ENCODE measurements at places on chromosomes 6 and 20.

- DNase-seq = no peak
Measured at GRCh38 chr20:33472868-33473435, 16.9 kb upstream of the CBFA2T2 start.

DNA sequence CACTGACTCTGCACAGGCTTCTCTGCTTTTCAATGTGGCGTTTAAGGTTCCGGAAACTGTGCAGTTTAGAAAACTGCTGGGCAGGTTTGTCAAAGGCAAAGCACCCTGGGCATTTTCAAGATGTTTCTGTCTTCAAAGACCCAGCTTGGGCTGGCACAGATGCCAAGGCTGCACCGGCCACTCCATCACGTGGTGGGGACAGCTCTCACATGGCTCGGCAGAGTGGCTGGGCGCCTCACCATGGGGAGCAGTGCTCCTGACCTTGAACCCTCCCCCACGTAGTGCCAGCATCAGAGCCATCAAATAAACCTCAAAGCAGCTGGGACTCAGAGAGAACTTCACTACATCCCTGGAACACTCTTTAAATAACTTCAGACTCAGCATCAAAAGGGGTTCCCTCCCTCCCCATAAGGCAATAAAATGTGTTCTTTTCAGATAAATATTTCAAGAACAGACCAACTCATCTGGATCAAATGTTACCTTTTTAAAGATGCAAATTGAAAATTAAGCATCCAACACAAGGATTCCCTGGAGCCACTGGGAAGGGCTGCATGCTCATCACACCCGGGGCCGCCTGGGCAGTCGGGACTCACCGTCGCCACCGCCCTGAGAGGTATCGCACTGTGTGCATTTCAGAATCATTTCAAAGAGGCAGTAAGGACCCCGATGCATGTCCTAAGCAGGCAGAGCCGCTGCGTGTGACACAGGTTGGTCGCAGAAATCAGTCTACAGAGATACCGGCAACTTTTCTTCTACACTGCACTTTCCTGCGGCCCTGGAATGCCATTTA lies 157.1 kb downstream of the CDH4 start:
- no peak for DNase-seq

DNA sequence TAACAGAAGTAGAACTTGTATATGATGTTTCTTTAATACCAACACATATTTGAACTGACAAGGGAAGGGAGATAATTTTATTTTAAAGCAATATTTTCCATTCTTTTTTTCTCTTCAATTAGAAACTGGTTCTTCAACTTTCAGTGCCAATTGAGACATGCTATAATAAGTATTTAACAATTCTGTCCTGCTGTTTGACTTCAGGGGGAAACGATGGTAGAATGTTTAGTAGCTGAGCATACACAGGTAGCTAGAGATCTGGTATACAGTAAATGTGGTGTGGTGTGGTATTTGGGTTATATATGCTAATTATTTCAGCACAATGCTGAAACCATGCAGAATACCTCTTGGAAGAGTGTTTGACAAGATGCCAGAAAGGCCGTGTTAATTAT lies 156.9 kb downstream of the ARID1B start:
- DNase-seq = no peak

- no peak for DNase-seq
Measured at GRCh38 chr20:3693376-3693775, 11.6 kb upstream of the ADAM33 start.

GRCh38 chr6:136226027-136226673 lies 24.0 kb downstream of the MTFR2 start:
- peak; percentile 4 for DNase-seq

DNA sequence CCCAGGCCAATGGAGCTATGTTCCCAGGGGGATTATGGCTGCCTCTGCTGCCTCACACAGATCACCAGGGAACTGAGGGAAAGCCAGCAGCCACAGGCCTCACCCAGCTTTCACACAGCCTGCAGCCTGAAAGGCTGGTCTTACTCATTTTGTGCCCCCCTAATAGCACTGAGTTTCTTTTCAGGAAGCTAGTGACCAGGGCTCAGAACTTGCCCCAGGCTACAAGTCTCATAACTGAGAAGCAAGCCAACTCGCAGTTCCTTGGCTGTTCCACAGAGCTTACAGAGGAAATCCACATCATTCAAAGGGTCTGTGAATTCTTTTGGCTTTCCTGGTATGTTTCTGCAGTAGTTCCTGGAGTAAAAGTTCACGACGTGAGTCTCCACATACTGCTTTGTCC lies 524.8 kb upstream of the GJE1 start:
- DNase-seq = no peak

- no peak for DNase-seq
Measured at GRCh38 chr6:110748453-110748852, 66.8 kb downstream of the CDK19 start.

DNA sequence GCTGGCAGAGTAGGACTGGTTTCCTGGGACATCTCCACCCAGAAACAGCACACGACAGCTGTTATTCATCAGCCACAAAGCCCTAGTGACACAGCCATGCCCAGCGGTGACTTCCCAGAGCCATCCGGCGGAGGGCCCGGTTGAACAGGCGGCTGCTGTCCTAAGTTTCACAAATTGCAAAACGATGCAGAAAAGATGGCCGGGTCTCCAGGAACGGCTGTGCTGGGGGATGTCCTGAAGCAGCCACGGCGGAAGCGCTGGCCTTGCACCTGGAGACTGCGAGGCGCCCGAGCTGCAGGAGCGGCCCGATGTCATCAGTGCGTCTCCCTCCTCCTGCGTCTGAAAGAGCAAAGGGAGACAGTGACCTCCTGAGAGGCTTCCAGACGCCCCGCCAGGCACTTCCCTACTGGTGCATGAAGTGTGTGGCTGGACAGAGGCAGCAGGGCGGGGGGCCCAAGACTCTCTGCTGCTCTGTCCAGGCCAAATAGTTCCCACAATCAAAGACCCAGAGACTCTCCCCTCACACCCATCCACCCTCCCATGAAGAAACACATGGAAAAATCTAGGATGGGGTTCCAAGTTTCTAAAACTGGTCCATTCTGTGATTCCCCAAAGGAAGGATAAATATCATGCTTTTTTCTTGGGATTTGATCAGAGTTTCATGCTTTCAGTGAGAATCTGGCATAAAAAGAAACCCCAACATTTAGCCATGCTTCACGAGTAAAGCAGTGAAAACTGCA lies 44.0 kb downstream of the SSR1 start:
- DNase-seq = no peak

- DNase-seq = no peak
Measured at GRCh38 chr20:16385891-16386290, 187.4 kb downstream of the KIF16B start.

DNA sequence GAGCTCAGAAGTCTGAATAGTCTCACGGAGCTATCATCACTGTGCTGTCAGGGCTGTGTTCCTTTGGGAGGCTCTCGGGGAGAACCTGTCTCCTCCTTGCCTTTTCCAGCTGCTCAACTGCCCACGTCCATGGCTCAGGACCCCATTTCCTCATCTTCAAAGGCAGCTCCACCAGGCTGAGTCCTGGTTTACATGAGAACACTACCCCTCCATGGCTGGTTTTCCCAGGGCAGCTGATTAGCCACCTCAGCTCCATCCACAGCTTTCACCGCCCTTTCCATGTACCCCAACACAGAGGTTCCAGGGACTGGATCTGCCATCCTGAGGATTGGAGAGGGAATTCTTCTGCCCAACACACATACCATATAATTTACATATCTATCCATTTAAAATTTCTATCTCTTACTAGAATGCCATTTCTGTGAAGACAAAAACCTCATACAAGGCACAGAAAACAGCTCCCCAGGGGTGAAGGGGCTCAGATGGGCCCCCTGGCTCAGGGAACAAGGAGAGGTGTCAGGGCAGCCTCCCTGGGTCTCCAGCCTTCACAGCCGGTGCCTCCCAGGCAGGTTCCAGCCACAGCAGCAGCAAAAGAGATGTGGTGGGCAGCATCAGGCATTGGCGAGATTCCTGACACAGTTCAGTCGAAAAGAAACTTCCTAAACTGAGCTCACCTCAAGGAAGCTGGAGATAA lies 2.2 kb upstream of the RAET1E start:
- DNase-seq = no peak

DNA sequence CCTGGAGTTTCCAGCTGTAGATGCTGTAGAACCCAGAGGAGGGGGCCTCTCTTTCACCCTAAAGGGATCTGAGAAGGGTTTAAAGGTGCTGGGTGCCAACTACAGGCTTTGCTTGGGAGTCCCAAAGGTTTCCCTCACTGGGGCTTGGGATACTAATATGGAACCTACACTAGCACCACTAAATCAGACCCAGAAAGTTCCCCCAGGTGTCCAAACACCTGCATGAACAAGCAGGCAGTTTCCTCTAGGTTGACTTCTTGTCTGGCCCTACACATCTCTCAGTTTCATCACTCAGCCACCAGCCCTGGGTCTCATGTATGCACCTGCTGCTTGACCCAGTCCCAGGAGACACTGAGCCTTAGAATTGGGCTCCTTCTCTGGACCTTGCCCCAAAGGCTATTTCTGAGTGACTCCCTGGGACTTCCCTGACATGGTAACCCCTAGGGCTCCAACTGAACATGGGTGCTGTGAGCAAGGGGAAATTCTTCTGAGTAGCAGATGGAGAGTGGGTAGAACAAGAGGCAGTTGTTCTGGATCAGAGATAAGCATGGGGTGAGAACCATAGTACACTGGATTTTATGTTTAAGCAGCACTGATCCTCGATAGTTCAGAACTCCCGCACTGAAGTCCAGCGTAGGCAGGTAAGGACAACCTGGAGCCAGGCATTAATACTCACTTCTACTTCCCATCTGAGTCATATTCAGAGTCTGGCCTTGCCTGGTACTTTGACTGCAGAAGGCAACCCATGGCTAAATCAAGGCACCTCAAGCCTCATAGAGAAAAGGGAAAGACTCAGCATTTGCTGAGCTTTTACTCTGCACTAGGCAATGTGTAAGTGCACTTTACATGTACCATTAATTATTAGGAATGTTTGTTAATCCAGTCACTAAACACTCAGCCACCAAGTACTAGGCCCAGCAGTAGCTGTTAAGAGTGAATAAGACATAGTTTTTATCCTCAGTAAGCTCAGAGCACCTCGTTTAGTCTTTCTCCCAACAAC lies 16.8 kb downstream of the BCL2L1 start:
- no peak for DNase-seq

GRCh38 chr6:157050537-157051265 lies 272.6 kb downstream of the TMEM242 start:
- no peak for DNase-seq

DNA sequence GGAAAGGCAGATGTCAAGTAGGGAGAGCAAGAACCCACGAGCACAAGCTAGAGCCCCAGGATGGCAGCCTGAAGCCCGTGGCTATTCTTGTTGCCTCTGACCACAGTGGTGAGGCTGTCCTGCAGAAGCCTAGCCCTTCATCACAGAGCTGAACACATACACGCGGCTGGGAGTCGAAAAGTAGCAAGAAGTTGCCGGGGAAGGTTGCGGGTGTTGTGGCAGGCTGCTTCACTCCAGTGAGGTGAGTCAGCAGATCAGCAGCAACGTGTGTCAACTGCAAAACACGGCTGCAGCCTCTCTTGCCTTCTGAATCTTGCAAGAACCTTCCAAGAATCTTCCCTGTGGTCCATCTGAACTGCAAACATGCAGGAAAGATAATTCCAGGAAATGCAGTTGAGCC lies 10.6 kb upstream of the STX16 start:
- DNase-seq = no peak

GRCh38 chr20:6914986-6915385 lies 147.5 kb downstream of the BMP2 start:
- no peak for DNase-seq

- DNase-seq = no peak
Measured at GRCh38 chr6:116512111-116512559, 696 bp downstream of the CALHM5 start.

DNA sequence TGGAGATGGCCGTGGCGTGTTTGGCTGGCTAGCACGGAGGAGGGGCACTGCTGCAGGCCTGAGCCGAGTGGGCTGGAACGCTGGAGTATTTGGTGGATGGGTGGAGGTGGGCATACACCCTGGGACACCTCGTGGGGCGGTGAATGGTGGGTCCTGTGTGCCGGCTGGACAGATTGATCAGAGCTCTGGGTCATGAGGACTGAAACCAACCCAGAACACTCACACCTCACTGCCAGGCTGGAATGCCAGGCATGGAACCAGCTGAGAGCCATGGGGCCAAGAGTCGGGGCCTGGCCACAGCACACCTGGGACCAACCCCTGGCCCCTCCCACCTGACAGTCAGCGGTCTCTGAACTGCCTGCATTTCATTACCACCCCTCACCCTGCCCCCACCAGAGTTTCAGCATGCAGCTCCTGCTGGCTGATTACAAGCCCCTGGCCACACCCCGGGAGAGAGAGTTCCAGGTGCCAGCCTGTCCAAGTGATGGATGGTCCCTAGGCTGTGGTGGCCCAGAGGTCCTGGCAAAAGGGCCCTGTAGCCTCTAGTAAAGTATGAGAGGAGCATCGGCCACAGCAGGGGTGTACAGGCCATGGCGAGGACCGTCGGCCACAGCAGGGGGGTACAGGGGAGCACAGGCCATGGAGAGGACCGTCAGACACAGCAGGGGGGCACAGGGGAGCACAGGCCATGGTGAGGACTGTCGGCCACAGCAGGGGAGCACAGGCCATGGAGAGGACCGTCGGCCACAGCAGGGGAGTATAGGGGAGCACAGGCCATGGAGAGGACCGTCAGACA lies 3.3 kb downstream of the NPBWR2 start:
- no peak for DNase-seq

DNA sequence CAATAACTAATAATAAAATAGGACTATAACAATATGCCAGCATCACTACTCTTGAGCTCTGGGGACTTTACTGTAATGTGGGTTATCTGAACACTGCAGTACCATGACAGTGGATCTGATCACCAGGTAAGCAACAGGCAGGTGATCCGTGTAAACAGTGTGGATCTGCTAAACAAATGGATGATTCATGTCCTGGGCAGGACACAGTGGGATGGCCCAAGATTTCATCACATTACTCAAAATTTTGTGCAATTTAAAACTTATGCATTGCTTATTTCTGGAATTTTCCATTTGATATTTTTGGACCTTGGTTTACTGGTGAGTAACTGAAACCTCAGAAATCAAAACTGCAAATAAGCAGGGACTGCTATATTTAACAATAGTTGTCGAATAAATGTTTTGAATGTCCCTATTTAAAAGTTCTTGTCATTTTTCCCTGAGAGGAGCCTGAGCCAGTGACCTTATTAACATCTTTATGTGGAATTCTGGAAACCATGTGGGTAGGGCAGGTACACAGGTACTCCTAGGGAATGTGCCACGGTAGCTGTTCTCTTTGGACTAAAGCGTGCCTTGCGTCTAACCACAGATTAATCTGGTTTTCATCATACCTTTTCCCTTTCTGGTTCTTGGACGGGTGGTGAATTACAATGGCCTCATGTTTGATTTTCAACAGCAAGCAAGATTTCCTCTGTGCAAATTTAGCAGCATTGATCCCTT lies 214.5 kb upstream of the SASH1 start:
- DNase-seq = no peak

Data from stimulated activated naive CD4-positive, alpha-beta T cell (primary cell).